ENCODE measurements at places on chromosomes 13 and 19. TPM values are rescaled to one million over a fixed set of nuclear protein-coding genes. Genes with fewer than 3 reads are reported as not detected.
A peak's percentile ranks its signal among the peaks of the same experiment; 100 is the strongest.

The KCNN4 gene
- 4.1 TPM for total RNA-seq

GRCh38 chr13:30806784-30807183, 71.4 kb downstream of the ALOX5AP start:
- ATAC-seq, result no peak

- ATAC-seq, result no peak
These were observed 259.9 kb downstream of the TBC1D4 start for GRCh38 chr13:75222031-75222430.

- ATAC-seq, result peak; percentile 77
These were observed 2.6 kb upstream of the MCEMP1 start for GRCh38 chr19:7674010-7675005.
